ENCODE measurements at places on chromosomes 1 and 21. TPM values are rescaled to one million over a fixed set of nuclear protein-coding genes. Genes with fewer than 3 reads are reported as not detected.

The HAPLN2 gene
- 0.20 TPM for total RNA-seq

The LCE2C gene
- not detected for total RNA-seq

The SH2D5 gene
- total RNA-seq, result 10.7 TPM

The LCE1A gene
- not detected for total RNA-seq

The CHODL gene
- not detected for total RNA-seq

The KCNE2 gene
- not detected for total RNA-seq

The DMBX1 gene
- not detected for total RNA-seq

The KCNN3 gene
- total RNA-seq, result 27.7 TPM

GRCh38 chr1:97721221-97721620, 199.6 kb downstream of the DPYD start:
- DNase-seq, result no peak

DNA sequence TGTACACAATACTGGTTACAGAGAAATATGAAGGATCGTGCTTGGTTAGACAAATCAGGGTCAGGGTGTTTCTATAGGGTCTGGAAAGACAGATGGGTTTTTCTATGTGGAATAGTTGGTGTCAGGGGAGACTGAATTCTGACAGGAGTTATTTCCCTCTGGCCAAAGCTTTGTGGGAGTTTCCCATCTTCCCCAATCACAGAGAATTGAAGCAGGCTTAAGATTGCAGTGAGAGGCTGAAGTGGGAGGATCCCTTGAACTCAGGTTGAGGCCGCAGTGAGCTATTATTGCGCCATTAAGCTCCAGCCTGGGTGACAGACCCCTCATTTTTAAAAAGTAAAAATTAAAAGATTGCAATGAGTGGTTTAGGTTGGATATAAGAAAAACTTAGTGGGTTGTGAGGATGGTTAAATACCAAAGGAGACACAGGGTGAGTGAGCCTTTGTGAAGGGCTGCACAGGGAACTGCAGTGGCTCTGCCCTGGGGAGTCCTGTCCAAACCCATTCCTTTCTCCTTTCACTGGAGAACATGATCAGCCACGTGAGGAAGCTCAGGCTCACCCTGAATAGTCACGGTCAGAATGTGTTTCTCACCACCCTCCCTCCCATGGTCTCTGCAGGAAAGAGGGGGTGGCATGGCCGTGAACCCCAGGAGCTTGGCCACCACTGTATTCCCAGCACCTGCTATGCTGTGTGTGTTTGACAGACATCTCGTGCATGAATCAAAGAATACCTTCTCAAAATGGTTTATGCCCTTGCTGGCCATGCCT, 101.2 kb downstream of the INTS7 start:
- DNase-seq, result no peak
